ENCODE measurements at places on chromosomes 7 and 10.

DNA sequence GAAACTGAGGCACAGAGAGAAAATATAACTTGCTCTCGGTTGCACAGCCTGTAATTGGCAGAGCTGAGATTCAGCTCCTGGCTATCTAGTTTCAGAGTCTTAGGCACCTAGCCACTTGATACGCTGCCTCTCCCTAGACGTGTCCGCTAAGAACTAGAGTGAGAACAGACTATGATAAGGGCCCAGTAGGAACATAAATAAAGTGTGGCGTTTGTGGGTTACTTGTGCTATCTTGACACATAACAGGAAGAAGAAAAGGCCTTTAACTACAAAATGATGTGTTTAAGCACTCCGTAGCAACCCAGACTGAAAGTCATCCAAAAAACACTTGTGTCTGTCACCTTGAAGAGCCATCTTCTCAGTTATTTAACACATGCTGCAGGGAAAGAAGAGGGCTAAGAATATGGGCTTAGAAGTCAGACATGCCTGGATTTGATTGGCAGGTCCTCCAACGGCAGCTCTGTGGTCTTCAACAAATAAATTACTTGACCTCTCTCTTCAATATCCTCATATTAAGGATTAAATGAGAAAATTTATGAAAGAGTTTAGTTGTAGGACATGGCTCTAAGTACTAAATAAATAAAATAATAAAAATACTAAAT lies 96.2 kb downstream of the SGMS1 start:
- DNase-seq: no peak

DNA sequence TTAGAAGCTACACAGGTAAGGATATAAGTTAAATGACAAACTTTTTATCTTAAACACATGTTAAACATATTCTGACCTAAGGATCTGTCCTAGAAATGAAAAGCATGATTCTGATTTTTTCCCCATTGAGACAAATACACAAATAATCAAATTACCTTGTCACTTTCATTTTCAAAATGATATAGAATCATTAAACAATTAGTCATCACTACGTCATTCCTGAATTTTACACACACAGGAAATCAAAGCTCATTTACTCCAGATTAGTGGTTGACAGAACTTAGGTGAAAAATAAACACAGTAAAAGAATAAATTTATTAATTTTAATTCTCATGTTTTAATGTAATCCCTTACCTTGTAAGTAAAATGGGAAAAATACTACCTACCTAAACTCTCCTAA lies 89.0 kb downstream of the AASS start:
- DNase-seq: no peak

DNA sequence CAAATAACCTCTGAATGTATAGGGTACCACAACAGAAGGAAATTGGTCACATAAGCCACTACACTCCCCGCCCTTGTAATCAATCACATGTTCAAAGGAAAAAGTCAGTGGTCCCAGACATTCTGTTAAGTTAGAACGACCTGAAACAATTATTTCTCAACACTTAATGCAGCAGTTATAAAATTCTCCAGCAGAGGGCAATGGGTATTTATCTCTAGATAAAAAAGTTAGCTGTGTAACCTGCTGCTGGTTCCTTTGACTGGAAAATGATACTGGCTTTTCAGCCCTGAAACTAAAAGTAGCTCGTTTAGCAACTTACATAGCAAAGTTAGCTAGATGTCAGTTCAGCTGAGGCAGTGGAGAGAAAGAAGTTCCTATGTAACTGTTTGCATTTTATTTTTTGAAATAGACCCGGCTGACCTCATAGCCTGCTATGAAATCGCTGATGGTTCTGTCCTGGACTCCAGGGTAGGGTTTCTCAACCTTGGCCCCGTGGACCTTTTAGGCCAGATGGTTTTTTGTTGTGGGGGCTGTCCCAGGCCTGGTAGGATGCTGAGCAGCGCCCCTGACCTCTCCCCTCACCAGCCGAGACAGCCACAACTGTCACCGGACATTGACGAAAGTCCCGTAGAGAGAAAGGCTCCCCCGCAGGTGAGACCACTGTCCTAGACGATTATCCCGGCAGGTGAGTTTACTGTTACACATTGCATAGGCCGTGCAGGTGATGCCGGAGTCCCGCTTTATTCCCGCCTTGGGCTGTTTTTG lies 40.2 kb upstream of the PROSER2 start:
- peak; percentile 70 for DNase-seq

GRCh38 chr10:4069491-4069890 lies 284.5 kb upstream of the KLF6 start:
- DNase-seq: no peak

DNA sequence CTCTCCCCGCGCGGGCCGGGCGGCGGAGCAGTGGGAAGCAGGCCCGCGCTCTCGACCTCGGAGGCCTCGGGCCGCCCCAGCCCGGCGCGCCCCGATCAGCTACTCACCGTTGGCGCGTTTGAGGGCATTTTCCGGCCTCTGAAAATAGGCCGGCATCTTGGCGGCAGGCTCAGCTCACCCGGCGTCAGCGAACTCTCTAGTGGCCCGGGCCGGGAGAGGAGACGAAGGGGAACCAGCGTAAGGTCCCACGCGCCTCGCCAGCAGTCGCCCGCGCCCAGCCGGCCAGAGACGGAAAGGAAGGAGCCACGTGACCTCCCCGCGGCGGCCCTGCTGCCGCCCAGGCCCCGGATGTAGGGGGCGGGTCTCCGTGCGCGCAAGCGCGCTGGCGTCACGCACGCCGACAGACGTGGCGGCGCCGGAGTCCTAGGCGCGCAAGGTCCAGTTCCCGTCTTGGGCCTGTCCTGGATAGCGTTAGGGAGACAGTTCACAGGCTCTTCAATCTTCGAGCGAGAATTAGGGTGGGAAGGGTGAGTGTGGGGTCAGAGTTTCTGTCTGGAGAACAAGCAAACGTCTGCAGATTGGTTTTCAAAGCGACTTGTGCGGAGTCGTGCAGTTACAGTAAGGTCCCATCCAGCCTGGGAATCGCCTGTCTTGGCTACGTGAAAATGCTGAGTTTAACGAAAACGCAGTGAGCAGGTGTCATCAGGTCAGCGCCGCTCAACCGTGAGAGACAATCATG lies at the start of gene EIF3A:
TSS of gene EIF3A (minus strand) at position 297 of the 739 bp plus-strand sequence. CDS start at position 156, 141 bp downstream.
- peak; percentile 92 for DNase-seq

DNA sequence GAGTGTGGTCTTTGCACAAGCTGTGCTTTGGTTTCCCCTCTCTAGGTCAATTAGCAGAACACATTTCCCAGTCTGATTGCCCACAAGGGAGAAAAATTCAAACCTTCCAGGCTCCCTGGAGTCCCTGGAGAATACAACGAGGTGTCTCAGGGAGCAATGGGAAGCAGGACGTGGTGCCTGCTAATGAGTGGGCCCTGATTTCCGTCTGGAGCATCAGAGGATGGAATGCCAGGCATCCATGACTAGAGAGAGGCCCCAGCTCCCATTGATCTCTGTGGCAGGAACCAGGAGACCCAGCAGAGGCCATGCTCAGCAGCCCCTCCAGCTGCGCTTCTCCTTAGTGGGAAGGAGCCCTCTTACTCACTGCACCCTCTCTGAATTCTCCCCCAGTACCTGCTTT lies 33.2 kb upstream of the TLX1 start:
- DNase-seq: no peak

GRCh38 chr7:130429019-130429418 lies 11.8 kb downstream of the CEP41 start:
- no peak for DNase-seq

GRCh38 chr10:14536241-14537213 lies 205.8 kb upstream of the FRMD4A start:
- DNase-seq: peak; percentile 45

GRCh38 chr7:44563171-44563679 lies 10.5 kb downstream of the DDX56 start:
- no peak for DNase-seq

DNA sequence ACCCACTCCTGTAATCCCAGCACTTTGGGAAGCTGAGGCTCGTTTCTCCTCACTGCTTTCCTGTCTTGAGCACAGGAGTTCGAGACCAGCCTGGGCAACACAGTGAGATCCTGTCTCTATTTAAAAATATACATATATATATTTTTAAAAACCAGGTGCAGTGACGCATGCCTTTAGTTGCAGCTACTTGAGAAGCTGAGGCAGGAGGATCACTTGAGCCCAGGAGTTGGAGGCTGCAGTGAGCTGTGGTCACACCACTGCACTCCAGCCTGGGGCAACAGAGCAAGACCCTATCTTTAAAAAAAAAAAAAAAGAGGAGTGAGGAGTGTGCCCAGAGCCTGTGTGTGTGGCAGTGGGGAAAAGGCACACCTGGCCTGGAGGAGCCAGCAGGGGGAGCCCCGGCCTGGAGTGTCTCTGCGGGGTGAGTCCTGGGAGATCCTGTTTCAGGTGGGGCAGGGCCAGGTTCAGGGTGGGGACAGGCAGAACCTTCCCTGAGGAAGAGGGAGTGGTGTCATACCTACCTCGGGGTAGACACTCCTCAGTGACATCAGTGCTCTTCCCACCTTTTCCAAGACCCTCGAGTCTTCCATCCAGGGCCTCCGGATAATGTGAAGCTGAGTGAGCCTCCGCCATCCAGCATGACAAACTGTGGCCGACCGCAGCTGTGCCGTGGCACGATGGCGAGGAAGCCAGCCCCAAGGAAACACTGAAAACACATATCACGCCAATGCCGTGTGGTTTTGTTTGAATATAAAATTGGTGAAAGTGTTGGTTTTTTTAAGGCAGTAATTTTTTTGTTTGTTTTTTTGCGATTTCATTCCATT lies 9.0 kb upstream of the ARPC1B start:
- no peak for DNase-seq

DNA sequence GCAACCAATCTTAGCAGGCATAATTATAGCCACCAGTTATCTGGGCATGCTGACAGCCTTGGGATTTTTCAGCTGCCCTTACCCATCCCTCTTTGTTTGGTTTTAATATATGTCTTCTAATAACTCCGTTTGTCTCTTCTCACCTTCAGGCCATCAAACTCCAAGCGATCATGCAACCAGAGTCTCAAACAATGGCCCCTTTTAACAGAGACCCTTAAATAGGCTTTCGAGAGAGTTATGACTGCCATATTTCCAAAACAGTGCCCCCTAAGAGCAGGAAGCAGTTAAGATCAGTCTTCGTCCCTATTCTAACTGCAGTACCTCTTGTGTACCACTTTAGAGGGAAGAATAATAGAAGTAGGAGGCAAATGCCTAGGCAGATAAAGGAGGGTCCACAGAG lies 157.5 kb downstream of the DGKB start:
- no peak for DNase-seq

- DNase-seq: no peak
Observed at GRCh38 chr7:122307228-122307621, 2.7 kb upstream of the FEZF1 start.

DNA sequence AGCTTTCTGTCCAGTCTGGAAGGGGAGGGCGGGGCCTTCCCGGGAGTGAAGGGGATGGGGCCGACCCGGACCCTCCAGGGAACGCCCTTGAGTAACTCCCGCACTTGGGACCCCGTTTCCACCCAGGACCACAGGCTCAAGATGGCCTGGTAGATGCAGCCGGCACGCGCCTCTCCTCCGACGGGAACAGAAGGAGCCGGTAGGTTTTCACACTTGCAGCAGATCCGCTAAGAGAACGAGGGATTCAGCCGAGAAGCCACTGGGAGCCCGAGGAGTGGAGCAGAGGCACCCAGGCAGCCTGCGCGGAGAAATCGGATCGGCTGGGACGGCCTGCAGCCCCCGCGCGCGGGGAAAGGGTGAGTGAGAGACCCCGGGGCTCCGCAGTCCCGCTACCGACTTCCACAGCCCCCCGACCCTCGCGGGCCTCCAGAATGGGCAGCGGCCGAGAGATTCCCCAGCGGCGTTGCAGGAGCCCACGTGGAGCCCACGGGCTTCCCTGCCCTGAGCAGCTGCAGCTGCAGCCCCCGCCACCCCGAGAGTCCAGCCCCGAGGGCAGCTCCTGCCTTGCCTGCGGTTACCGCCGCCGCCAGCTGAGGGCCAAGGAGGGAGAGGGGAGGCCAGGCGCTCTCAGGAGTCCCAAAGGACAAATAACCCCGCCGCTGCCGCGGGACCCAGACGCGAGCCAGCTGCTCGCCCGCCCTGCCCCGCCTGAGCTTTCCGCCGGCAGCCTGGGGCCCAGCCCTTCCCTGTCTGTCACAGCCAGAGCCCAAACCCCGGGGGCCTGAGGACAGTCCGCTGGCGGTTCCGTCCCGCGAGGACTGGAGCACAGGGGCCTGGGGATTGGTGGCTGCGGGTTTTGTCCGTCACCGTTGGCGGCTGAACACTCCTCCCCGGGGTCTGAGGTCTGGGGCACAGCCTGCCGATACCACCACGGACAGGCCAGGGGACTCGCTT lies 21.8 kb downstream of the IFT22 start:
- DNase-seq: no peak

All from fibroblast of lung (primary cell).